ENCODE measurements at places on chromosomes 7 and 10.

- no peak for DNase-seq
Measured at GRCh38 chr10:13302821-13303555, 3.1 kb upstream of the PHYH start.

- DNase-seq: no peak
Measured at GRCh38 chr7:78197447-78197846, 398.9 kb downstream of the PHTF2 start.

DNA sequence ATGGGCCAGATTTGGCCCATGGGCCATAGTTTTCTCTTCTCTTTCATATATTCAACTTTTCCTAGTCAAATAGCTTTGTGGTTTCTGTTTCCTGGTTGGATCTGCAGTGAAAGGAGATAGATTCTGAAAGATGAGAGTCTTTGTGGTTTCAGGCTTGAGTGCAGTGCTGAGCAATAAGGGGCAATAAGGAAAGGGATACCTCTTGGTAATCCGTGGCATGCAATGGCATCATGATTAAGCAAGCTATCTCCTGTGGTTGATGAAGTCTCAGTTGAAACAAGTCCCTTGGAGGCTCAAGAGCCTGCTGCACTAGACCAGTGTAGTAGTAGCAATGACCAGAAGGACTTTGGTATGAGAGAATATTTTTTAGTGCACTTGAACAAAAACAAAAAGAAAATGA, 187.7 kb upstream of the CNTNAP2 start:
- no peak for DNase-seq

DNA sequence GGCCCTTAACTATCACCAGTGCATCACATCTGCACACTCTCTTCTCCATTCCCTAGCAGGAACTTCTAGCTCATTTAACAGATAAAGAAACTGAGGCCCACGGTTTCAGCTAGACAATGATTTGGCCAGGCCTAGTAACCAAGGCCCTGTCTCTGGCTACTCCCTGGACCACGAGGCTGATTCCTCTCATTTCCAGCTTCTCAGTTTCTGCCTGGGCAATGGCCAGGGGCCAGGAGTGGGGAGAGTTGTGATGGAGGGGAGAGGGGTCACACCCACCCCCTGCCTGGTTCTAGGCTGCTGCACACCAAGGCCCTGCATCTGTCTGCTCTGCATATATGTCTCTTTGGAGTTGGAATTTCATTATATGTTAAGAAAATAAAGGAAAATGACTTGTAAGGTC, 13.5 kb downstream of the AQP1 start:
- DNase-seq: no peak

DNA sequence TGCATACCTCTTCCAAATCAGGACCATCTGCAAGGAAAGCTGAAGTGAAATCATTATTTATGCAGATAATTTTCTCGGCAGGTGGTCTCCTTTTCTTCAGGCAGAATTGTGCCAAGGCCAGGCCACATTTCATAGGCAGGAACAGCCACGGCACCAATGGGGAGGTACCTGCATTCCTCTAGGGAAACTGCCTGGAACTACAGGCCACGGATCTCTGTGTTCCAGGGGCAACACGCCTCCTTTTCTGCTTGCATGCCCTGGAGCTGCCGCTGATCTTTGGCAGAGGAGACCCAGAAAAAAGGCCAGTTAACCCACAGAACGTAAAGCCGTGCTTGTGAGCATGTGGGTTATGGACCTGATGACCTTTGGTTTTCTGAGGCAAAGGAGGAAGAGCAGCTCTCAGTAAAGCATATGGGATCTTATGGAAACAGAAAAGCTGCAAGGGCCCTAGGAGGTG, 111.2 kb upstream of the KIAA1217 start:
- no peak for DNase-seq

- DNase-seq: no peak
Measured at GRCh38 chr10:77158666-77159065, 478.9 kb downstream of the KCNMA1 start.

- DNase-seq: no peak
Measured at GRCh38 chr10:111455776-111456426, 379.1 kb downstream of the ADRA2A start.

GRCh38 chr7:111370002-111370401, 192.3 kb downstream of the IMMP2L start:
- DNase-seq: no peak

DNA sequence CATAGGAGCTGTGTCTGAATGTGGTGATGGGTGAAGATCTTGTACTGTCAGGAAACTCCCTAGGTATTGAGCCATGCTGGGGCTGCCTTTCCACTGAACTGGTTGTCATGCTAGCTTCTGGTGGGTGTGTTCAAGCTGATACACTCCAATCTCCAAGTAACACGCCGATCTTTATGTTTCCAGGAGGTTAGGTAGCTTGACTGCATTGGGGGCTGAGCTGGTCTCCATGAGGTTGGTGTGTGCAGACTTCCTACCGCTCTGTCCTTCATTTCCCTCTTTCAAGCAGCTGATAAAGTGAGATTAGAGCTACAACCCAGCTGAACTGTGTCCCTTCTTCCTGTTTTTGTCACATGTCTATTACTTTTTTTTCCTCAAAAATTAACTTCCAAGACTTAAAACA, 265.5 kb downstream of the ANKRD30A start:
- DNase-seq: no peak

DNA sequence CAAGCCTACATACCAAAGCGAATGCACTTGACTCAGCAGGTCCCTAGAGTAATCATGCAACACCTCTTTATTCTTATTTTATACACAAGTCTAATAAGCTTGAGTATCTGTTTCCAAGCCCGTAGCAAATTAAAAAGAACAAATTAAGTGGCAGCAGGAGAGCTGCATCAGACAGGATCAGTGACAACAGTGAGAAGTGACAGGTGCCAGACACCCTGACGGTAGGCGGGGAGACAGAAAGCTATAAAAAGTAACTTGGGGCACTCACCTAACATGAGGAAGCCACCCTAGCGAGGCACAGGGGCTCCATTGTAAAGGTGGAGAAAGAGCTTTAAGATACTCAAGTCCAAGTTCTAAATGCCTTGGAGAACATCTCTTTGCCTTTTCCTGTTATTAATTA, 174.2 kb downstream of the PLXNA4 start:
- DNase-seq: no peak

DNA sequence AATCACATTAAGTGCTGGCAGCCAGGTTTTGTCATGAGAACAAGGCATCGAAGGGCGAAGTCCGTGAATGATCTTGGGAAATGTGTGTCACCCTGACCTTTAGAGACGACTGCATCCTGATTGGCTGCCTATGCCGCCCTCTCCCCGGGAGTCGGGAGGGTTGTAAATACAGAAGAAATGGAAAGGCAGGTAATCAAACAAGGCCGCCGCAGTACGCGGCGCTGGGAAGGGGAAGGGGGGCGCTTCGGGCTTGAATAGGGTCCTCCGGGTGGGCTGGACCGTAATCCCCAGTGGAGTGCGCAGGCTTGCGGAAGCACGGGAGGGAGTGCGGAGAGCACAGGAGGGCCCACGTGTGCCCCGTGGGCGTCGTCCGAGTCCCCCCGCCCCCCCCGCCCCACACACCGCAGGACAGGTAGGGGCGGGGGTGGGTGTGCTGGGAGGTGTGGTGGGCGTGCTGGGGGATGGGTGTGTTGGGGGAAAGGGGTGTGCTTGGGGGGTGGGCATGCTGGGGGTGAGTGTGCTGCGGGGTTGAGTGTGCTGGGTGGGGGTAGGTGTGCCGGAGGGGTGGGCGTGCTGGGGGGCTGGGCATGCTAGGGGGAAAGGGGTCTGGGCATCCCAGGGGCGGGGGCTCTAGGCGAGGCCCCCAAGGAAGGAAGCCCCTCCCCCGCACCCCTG, 169.4 kb downstream of the ARHGAP12 start:
- DNase-seq: peak; percentile 84

GRCh38 chr7:98286093-98286539, 4.6 kb downstream of the BRI3 start:
- DNase-seq: no peak

DNA sequence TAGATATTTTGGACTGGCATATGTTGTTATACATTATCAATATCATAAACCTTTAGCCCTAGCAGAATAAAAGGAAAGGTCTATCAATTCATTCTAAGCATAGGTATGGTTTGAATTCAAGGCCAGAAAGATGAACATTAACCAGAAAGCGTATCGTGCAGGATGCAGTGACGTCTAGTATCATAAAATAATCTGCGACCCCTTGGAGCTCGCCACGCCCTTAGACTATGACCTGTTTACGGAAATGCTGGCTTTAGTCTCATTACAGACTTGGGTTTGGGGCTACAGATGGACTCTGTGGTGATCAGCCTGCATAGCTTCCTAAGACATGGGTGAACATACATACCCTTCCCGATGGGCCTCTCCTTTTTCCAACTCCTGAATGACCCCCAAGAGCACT, 21.5 kb downstream of the INSYN2A start:
- no peak for DNase-seq

- DNase-seq: no peak
Measured at GRCh38 chr10:110829721-110830410, 41.9 kb upstream of the PDCD4 start.

- no peak for DNase-seq
Measured at GRCh38 chr7:151954866-151955820, 1.1 kb upstream of the GALNTL5 start.

GRCh38 chr7:117200786-117201458, 121.9 kb downstream of the WNT2 start:
- DNase-seq: no peak

- DNase-seq: no peak
Measured at GRCh38 chr10:70482982-70483760, 4.6 kb downstream of the PALD1 start.

- no peak for DNase-seq
Measured at GRCh38 chr10:79320316-79320715, 27.0 kb upstream of the PPIF start.

DNA sequence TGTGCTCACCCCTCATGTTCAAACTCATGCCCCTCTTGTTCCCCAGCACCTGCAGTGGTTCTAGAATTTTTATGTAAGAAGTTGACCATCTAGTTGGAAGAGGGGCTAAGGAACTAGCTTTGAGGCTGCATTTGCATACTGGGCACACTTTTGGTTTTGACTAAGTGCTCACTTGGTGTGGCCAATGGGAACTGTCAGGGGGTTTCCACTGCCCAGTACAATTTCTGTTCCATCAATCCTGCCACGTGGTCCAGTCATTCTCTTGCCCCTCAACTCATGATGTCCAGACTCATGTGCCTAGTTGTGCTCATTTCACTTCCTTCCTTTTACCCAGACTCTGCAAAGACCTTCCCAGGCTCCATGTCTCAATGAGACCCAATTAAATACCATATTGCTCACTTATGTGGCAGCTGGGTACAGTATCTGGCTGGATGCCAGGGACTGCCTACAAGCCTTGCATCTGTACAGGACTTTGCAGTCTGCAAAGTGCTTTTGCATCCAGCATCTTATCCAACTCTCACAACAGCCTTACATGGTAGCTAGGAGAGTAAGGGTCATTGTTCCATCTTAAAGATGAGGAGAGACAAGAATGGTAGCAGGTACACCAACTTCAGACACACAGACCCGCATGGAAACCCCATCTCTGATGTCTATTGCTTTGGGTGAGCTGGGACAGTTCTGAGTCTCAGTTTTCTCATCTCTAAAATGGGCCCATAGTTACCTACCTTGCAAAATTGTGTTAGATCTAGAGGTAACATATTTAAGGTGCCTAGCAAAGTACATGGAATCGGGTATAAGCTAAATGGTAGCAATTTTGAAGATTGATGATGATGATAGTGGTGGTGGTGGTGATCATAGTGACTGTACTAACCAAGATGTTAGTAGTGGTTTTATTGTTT, 30.1 kb upstream of the KCNMA1 start:
- no peak for DNase-seq

DNA sequence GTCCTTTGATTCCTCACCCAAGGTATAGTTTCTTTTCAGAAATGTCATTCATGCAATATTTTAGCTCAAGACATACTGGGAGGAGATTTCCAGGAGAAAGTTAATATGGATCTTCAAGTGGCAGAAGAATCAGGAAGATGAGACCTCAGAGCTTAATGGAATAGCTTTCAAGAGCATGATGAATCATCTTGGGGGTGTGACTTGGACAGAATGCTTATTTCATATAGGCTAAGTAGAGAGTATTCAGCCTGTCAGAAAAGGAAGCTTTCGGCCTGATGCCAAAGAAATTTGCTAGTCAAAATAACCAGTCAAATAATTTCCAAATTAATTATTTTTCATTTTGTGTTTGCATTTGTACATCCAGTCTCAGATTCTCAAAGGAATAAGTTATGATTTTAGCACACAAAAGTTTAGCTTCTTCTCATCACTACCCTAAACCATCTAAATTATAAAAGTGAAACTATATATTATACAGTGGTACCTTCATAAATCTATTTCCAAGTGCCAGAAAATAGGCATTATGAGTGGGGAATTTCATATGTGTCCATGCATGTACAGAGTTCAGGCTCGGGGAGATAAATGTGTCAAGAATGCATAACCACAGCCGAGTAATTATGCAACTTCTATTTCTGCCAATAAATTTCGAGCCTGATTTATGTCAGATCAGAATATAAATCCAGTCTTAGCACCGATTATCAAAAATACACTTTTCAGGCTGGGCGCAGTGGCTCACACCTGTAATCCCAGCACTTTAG, 27.3 kb upstream of the CALD1 start:
- DNase-seq: peak; percentile 56

- peak; percentile 89 for DNase-seq
Measured at GRCh38 chr10:124728071-124728829, 15.9 kb downstream of the FAM53B start.

- no peak for DNase-seq
Measured at GRCh38 chr10:132793871-132794849, 8.2 kb upstream of the NKX6-2 start.

- peak; percentile 92 for DNase-seq
Measured at GRCh38 chr7:139680676-139681462, 96.9 kb downstream of the HIPK2 start.

- no peak for DNase-seq
Measured at GRCh38 chr7:120691915-120692314, 166.0 kb downstream of the TSPAN12 start.

DNA sequence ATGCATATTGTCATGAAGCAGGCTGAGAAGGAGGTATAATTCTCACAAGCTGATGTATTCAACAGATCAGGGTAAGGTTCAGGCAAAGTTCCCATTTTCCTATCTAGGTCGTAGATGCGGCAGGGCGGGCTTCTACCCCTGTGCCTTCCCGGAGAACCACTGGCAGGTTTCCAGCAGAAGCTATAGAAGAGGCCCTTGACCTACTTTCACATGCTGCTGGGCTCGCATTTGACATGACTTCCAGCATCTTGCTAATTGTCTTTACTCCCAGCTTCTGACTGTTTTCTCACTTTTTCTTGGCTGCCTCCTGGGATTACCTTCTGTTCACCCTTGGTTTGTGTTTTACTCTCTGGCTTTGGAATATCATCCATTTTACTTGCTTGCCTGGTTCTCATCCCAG, 32.6 kb upstream of the ORC5 start:
- no peak for DNase-seq

GRCh38 chr7:139153832-139154231, 44.3 kb upstream of the ZC3HAV1 start:
- peak; percentile 79 for DNase-seq

DNA sequence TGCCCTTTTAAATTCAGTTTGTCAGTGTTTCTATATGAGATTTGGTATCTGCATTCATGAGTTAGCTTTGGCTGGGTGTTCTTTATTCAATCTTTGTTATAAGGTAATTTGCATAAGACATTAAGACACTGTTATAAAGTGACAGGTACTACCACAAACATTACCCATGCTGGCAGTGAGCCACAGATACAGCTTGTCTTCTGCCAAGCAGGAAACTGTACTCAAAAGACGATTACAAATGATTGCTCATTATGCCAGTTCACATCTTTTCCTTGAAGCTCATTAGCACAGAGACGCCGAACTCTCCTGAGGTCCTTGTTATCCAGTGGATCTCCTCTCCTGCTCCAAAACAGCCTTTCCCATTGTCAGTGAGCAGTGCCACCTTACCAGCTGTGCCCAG, 30.4 kb downstream of the AMPH start:
- DNase-seq: no peak

- no peak for DNase-seq
Measured at GRCh38 chr7:106893591-106893990, 28.5 kb downstream of the PIK3CG start.
